ENCODE measurements at places on chromosomes 5 and 9.
A peak's percentile ranks its signal among the peaks of the same experiment; 100 is the strongest.

DNA sequence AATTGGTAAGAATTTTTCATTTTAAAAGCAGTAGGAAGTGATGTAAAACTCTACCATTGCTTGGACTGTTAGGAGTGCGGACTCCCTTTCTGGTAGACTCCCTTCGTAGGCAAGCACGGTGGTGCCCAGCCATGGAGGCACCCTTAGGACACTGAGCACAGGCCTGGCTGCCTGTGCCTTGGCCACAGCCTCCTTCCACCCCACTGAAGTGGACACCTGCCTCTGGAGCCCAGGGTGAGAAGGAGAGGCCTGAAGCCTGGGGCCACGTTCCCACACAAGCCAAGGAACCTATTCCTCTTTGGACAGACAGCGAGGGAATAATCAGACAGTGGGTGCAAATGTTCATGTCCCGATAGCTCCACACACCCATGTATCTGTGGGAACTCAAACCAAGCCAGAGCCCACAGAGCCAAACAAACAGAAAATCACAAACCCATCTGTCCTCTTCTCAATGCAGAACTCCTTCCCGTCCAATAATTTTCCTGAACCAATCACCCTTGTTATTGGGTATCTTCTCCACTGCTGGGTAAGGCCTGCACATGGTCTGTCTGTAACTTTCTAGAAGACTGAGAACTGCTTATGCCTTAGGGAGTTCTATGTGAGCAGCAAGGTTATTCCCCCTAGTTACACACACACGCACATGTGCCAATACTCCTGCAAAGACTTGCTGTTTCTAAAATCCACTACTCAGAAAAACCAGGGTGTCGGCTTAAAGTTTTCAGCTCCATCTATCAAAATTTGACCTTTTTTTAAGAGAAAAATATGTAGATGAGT is 45.2 kb downstream of the UBE2QL1 start:
- no peak for DNase-seq

- no peak for DNase-seq
Measured at GRCh38 chr9:131335368-131335755, 45.8 kb downstream of the PLPP7 start.

GRCh38 chr9:17555362-17556054 is 23.4 kb upstream of the SH3GL2 start:
- no peak for DNase-seq

GRCh38 chr5:113703266-113703665 is 189.8 kb downstream of the YTHDC2 start:
- DNase-seq = no peak

- DNase-seq = no peak
Measured at GRCh38 chr9:37683531-37684371, 33.0 kb downstream of the FRMPD1 start.

- DNase-seq = no peak
Measured at GRCh38 chr9:76321195-76321828, 72.9 kb downstream of the RFK start.

- no peak for DNase-seq
Measured at GRCh38 chr5:135635451-135635850, 56.7 kb upstream of the CXCL14 start.

- no peak for DNase-seq
Measured at GRCh38 chr5:153765987-153766386, 272.7 kb downstream of the FAM114A2 start.

- no peak for DNase-seq
Measured at GRCh38 chr9:93177676-93178075, 6.3 kb upstream of the WNK2 start.

DNA sequence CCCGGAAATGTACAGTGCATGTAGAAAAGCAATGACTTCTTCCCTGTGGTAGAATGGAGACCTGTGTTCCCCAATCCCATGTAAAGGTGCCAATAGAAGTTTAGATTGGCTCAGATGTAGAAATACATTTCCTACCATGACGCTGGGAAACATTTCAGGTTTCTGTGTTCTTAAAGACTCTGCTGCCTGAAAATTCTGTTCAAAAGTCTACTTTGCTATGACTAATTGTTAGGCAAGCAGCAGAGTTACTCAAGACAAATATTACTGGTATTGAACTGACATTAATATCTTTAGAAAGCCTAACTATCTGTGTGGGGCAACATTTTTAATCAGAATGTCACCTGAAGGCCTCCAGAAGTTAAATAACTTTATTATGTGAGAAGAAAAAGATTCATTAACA is 75.5 kb upstream of the ELL2 start:
- no peak for DNase-seq

GRCh38 chr5:87900419-87900818 is 368.2 kb downstream of the TMEM161B start:
- DNase-seq = no peak

- DNase-seq = peak; percentile 88
Measured at GRCh38 chr9:96655198-96655851, at the start of gene PRXL2C. Gene PRXL2C, minus strand, starts transcription at chr9:96655317. Its CDS starts 36 bp downstream, at chr9:96655281.

DNA sequence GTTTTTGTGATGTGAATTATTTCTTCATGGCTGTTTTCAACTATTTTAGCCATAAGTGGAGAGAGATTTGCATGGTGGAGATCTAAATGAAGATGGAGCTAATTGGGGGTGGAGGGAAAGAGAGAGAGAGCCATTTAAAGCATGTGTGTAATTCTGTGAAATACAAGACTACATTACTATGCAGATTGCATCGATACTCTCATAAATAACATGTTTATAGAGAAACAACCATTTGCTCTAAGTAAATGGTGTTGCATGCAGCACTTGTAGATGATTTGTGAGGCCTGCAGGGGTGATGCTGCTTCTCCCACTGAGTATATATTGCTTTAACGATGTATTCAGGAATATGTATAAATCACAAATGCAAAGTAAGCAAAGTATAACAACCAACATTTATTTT is 270.2 kb upstream of the RIOK2 start:
- no peak for DNase-seq

GRCh38 chr9:111833941-111834340 is 39.2 kb upstream of the SHOC1 start:
- no peak for DNase-seq

DNA sequence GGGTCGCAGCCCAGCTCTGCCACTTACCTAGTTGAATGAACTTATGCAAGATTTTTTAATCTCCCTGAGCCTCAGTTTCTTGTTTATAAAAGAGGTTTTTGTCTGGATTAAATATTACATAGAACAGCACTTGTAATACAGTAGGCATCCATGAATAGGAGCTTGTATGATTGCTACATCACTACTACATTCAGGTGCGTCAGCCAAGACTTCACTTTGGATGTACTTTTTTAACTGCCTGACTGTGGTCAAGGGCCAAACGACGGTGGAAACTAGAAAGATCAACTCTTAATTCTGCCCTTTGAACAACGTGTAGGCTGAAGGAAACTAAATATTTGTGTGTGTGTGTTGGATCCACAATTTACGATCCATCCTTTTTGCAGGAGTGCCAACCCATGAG is 172.8 kb downstream of the RFK start:
- no peak for DNase-seq

DNA sequence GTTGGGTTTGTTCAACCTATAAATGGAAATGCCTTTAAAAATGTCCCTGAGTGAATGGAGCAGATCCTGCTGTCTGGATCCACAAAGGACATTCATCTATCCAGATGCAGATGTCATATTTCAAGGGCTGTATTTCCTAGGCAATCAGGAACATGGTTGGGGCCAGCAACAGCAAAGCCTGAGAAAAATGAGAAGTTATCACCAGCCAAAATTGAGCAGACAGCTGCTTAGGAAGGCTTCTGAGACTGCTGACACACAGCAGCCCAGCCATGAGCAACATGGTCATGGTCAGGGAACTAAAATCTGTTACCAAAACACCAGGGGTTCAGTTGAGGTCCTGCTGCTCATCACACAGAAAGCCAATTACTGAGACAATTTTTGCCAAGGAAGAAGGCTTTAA is 9.2 kb upstream of the IL7R start:
- no peak for DNase-seq

GRCh38 chr5:83401775-83402174 is 69.8 kb upstream of the VCAN start:
- DNase-seq = no peak

- no peak for DNase-seq
Measured at GRCh38 chr9:114256827-114257328, 66.0 kb upstream of the ORM1 start.

DNA sequence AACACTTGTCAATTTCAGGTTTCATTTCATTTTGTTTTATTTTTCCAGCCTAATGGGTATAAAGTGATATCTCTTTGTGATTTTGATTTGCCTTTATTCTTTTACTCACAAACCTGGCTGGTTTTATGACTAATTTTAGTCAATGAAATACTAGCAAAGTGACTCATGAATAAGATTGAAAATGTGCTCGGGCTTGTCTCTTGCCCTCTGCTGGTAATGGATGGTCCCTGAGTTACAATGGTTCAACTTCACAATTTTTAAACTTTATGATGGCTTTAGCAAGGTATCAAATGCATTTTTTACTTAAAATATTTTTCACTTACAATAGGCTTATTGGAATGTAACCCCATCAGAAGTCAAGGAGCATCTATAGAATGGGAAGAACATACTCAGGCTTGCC is 431.4 kb upstream of the CCNG1 start:
- DNase-seq = no peak

DNA sequence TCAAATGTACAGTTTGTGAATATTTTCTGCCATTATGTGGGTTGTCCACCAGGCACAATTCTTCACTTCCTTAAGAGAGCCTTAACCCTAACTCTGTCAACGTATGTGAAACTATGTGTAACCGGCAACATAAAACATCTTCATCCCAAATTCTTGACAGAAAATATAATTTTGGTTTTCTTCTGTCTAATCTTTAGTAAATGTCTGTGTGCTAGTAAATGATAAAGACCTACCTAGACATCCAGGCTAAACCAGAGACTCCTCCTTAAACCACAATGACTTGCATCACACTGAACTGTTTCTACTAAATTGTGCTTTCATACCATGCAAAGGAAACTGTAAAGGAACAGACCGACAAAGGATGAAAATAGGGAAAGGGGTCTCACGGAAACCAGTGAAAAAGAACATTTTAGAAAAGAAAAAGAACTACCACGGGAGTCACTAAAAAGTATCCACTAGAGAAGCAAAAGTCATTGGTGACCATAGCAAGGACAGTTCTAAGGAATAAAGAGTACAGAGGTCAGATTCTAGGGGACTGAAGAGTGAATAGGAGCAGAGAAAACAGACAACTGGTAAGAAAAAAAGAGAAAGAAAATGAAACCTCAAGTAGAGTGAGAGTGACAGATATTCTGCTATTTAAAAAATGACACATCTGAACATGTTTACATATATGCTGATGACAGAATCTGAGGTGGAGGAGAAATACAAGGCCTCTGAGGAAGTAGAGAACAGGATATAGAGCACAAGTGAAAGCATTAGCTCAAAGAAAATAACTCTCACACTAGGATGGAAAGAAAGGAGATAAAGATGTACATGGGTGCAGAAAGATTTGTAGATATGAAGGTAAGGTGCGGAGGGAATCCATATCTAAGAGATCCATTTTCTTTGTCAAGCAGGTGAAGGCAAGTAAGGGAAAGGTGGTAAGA is 49.4 kb downstream of the FNIP1 start:
- no peak for DNase-seq

DNA sequence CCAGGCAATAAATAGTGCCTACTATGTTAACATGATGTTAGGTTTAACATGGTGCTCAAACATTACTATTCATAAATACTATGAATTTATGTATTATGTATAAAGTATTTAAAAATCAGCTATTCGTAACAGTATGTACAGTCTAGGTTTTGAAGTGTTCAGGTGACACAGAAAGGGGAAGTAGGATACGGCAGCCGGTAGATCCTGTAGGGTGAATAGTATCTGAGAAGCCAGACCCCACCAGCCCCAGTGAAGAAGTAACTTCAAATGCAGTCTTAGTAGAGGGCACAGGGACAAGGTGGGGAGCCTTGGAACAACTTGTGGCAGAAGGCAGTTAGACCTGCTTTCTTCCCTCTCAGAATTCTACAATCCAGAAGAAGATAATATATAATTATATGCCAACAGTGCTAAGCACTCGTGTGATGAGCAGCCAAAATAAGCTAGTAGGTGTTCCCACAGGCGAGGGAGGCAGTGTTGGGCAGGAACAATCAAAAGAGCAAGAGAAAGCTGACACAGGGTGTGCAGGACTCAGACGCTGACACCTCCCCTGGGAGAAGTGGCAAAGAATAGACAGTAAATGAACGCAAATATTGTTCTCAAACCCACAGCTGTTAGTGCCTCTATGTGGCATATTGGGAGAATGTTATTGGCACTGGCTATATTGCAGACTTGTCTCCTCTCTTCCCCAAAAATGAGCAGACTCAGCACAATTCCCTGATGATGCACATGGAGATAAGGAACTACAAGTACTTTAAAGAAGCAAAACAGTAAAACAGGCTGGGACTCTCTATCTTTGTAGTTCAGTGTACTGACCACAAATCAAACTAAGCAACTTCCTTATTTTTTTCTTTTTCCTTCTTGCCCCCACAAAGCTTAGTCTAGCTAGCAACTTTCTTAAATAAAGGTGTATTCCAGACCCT is 4.6 kb downstream of the ZNF367 start:
- DNase-seq = no peak

- DNase-seq = no peak
Measured at GRCh38 chr5:73302797-73303147, 129.8 kb downstream of the TMEM174 start.

GRCh38 chr5:850511-851006 is at the start of gene ZDHHC11:
Gene ZDHHC11, minus strand, starts transcription at chr5:850986. Its CDS starts 384 bp downstream, at chr5:850602.
- DNase-seq = no peak

GRCh38 chr9:117644932-117645636 is 59.1 kb upstream of the TLR4 start:
- DNase-seq = no peak

GRCh38 chr5:170534177-170534576 is 30.4 kb downstream of the KCNIP1 start:
- no peak for DNase-seq

DNA sequence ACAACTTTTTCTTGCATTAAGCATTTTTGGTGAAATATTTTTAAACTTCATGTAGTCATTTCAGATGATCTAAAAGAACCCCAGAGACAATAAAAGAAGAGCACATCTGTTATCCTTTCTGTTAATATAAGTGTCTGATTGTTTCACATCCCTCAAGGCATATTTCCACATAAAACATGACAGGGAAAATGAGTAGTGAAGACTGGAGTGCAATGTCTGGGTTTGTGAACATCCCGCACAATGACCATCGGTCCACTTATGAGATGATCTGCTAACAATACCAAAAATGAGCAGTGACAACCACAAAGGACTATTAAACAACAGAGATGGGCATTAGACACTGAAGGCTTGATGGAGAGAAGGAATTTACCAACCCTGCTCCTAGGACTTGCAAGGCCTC is 209.1 kb downstream of the NR2F1-AS1 start:
- DNase-seq = no peak

All from CD8-positive, alpha-beta memory T cell (primary cell).